Activated T-helper 2 cell treated with anti-CD3 and anti-CD28 coated beads, Interferon-gamma antibody, Interleukin-2, Interleukin-4, amounts not matched to agents 10 μg/mL and 5 μg/mL and 100 μg/mL, durations not matched to agents 14 hours and 24 hours and 36 hours (primary cell): ENCODE measurements at places on chromosomes 7 and 10. TPM values are rescaled to one million over a fixed set of nuclear protein-coding genes. Genes with fewer than 3 reads are reported as not detected.

RARRES2 gene
- total RNA-seq = not detected in 2 replicates

AUTS2 gene
- total RNA-seq = 0.87 and 1.1 TPM in 2 replicates

LRRD1 gene
- total RNA-seq = 0.09 TPM in 1 of 2 replicates, not detected in the other

HYAL4 gene
- not detected in 2 replicates for total RNA-seq

EIF3B gene
- 242 and 245 TPM in 2 replicates for total RNA-seq

ZNF32 gene
- total RNA-seq = 12.1 and 12.9 TPM in 2 replicates

ITIH2 gene
- not detected in 2 replicates for total RNA-seq

GRM3 gene
- not detected in 2 replicates for total RNA-seq

CFAP70 gene
- total RNA-seq = 0.41 and 0.43 TPM in 2 replicates

CUTC gene
- total RNA-seq = 34.4 and 35.5 TPM in 2 replicates

C10orf95 gene
- 0.32 TPM in 1 of 2 replicates, not detected in the other for total RNA-seq

MYL10 gene
- not detected in 2 replicates for total RNA-seq
